ENCODE measurements at places on chromosomes 16 and 17.

- DNase-seq: no peak
Measured at GRCh38 chr16:59048876-59049275, 314.8 kb upstream of the GOT2 start.

DNA sequence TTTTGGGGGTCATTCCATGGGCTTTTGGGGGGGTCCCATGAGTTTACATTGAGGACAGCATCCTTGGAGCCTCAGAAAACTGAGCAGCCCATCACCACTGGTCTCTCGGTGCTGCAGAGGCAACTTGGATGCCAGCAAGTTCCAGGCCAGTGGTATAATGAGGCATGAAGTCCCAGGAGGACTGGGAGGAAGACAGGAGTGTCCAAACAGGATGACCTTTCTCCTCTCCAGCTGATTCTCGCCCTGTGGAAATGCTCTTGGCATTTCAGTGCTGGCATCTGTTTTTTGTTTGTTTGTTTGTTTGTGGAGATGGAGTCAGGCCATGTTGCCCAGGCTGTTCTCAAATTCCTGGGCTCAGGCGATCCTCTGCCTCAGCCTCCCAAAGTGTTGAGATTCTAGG is 347.6 kb downstream of the SNX29 start:
- DNase-seq: no peak

DNA sequence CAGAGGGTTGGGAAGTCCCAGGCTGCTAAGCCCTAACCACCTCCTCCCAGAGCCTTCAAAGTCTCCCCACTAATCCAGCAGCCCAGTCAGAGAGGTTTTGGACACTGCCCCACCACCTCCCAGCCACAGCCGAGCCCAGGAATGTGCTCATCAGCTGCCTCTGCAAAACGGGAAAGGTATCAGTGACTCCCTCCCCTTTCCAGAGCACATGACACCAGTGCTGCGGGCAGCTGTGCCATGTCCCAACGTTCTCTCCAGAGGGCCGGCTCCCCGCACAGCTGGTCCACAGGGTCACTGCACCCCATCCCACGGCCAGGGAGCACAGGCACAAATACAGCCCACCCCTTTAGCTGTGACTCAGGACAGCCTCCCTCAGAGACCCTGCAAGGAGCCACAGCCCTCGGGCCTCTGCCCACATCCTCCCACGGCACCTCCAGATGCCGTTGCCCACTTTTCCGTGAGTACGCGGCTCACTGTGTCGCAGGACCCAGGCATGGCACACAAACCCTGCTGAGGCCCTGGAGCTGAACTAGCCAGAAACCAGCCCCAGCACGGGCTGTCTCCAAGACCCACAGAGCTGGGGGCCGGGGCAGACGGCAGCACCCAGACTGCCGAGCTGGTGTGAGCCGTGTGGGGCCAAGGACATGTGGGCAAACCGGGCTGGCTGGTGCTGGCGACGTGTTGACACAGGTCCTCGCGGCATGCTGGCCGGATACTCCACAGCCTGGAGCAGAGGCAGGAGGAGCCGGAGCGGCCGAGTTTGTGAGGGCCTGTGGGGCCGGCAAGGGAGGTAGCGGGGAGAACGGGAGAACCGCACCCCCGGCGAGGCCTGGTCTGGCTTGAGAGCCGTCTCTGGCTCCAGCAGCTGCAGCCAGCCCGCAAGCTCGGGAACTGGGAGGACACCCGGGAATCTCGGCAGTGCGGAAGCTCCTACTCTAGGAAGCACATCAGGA is 6.3 kb upstream of the PPP1R27 start:
- no peak for DNase-seq

- no peak for DNase-seq
Measured at GRCh38 chr17:39393736-39394135, 7.7 kb downstream of the FBXL20 start.

- DNase-seq: no peak
Measured at GRCh38 chr17:17090642-17091103, 48.4 kb downstream of the MPRIP start.

DNA sequence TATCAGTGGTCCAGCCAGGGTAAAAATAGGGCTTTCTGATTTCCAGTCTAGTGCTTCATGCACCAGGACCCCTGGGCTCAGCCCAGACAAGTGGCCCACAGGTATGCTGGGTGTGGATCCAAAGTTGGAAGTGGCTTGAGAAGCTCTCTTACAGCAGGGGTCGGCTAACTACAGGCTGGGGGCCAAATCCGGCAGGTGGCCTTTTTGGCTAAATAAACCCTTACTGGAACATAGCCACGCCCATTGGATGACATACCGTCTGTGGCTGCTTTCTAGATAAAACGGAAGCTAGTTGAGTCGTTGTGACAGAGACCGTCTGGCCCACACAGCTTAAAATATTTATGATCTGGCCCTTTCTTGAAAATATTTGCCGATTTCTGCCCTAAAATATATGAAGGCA is 119.0 kb upstream of the CDC42EP4 start:
- DNase-seq: no peak

DNA sequence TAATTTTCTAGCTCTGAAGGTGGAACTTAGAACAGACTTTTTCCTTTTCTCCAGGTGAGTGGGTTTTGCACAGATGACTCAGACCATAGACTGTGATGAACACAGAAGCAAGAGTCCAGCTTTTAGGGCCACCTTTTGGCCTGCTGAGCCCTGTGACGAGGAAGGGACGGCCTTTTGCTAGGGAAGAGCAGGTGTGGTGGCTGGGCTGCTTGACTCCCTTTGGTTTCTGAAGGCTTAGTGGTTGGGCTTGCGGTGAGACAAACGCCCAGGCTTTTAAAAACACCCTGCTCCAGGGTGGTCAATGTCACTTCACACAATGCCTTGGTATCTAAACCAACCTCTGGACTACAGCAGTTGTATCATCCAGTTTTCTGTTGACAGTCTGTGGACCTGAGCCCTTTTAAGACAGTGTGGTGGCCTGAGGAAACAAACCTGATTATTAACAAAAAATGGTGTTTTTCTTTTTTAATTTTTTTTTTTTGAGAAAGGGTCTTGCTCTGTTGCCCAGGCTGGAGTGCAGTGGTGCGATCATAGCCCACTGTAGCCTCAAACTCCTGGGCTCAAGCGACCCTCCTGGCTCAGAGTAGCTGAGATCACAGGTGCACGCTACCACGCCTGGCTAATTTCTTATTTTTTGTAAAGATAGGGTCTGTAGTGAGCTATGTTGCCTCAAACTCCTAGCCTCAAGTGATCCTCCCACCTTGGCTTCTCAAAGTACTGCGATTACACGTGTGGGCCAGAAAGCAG is 134.0 kb downstream of the SNX29 start:
- no peak for DNase-seq

GRCh38 chr17:64635647-64636305 is 26.3 kb downstream of the SMURF2 start:
- DNase-seq: no peak

DNA sequence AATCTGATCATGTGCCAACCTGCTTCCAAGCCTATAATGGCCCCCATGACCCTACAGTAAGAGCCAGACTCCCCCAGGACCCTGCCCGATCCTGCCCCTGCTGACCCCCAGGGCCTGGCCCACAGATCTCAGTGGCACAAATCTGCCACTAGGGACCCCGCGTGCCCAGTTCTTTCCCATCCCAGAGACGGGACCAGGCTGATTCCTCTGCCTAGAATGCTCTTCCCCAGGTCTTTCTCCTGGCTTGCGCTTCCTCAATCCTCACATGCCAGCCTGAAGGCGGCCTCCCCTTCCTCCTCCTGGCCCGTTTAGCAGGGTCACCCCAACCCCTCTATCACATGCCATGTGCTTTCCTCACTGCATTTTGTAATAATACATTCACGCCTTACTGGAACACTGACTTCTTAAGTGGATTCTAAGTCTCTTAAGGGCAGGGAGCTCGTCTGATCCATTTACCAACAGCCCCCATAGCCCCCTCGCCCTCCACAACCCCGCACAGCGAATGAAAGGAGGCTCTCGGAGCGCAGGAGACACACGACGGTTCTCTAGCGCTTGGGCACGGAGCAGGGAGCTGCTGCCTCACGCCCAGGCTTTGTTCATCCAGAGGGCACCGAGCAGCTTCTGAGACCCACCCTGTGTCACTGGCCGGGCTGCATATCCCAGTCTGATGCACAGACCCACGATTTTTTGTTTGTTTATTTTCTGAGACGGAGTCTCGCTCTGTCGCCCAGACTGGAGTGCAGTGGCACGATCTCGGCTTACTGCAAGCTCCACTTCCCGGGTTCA is 1.2 kb downstream of the TRIM65 start:
- DNase-seq: no peak

GRCh38 chr17:2562162-2562858 is 31.1 kb upstream of the PAFAH1B1 start:
- no peak for DNase-seq

DNA sequence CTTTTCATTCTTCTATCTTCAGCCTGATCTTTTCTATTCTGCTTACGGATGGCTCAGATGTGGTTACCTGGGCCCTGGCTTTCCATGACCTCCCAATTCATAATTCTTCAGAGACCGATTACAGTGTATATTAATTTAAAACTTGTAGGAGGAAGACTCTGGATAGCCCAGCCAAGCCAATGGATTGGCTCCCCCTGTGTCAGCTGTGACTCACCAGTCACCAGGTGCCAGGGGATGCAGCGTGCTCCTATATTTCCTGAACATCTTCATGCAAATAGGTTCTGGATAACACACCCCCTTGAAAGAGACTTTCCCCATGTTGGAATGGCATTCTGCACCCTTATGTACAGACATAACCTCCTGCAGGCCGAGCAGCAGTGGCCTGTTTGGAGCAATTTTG is 208.3 kb upstream of the WSCD1 start:
- no peak for DNase-seq

GRCh38 chr16:86298758-86299134 is 211.6 kb upstream of the FOXF1 start:
- DNase-seq: no peak

DNA sequence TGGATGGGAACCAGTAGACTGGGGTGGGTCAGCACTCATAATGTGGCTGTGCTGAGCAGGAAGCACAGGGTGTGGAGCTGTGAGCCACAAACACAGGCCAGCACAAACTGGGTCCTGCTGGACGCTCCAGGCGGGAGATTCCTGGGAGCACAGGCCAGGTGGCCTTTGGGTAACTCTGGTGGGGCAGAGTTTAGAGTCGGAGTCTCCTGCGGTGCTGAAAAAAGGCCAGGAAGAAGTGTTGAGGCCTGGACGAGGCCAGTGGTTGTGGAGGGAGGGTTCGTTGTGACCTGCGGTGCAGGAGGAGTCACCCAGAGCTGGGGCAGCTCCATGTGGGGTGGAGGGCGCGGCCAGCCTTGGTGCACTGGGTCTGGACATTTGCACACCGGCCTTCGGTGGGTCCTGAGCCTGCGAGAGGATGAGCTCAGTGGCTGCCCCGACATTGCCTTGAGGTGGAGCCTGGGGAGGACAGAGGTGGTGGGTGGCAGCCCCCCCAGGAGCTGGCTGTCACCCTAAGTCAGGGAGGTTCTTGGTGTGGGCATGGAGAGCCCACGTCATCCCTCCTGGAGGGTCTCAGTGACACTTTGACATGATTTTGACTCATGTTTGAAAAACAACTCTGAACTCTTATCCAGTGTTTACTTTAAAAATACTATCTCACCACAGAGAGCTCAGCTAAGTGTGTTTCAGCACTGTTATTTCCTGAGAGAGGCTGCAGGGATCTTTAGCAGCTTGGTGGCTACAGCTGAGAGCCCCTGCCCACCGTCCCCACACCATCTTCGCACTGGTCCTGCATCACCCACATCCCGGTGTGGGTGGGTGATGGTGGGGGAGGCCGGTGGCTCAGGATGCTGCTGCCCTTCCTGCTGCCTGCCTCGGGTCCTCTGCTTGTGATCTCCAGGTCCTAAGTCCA is 98.7 kb downstream of the NPIPB11 start:
- DNase-seq: no peak

GRCh38 chr16:77657016-77657415 is 65.3 kb upstream of the NUDT7 start:
- no peak for DNase-seq

DNA sequence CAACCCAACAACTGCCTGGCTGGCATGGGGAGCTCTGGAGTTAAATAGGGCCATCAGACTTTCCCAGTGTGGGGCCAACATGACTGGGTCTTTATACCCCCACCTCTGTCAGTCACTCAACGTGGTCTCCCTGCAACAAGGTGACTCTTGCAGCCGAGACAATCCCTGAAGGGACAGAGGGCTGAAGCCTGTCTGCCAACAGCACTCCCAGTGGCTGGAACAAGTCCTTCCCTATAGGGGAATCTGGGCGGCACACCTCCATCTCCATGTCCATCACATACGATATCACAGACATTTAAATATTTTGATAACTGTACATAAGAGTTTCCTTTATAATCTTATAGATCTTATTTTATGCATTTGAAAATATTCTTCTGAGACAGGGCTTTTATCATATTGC is 4.8 kb upstream of the MAPT start:
- no peak for DNase-seq

GRCh38 chr17:56653877-56654276 is 60.4 kb downstream of the NOG start:
- DNase-seq: peak; percentile 21

DNA sequence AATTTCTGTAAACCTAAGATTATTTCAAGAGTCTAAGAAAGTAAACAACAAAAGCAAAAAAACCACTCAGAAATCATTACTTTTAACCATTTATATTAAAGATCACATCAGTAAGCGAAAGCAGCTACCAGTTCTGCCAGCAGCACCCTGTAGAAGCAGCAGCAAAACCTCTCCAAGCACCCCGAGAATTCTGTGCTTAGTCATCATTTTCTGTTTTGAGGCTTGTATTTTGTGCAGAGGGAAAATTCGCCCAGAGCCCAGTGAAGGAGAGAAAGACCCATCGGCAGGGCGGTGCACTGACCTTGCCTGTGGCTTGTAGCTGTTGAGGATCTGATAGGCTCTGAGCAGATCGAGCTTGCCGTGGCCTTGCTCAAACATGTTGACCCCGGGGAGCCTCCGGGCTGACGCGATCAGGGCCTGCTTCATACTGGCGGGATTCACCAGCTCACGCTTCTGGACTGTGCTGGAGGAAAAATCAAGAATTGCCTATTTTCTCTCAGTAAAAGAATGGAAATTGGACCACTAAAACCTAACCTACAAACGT is 35.2 kb downstream of the MBTPS1 start:
- no peak for DNase-seq

DNA sequence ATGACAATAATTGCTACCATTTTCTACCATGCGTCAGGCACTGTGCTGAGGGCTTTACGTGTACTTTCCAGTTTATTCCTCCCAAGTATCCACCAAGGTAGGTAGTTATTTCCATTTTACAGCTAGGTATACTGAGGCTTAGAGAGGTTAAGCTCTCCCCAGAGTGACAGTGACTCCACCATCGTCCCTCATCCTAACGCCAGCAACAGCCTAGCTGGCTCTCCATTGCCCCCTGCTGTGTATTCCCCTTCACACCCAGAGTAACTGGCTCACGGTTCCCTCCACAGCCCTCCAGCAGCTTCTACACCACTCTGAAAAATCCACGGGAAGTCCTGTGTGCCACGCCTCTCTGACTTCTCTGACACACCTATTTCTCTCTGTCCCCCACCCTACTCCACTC is 7.1 kb upstream of the ASGR1 start:
- DNase-seq: no peak

GRCh38 chr17:72030067-72030899 is 90.5 kb upstream of the SOX9 start:
- peak; percentile 0 for DNase-seq

- no peak for DNase-seq
Measured at GRCh38 chr16:83305092-83305491, 502.7 kb upstream of the HSBP1 start.

- no peak for DNase-seq
Measured at GRCh38 chr17:3755335-3756030, 31.8 kb downstream of the HASPIN start.

Measured in stimulated activated CD4-positive, alpha-beta T cell treated with anti-CD3 and anti-CD28 coated beads, Interleukin-1b, Interleukin-23, amount 100 ng/mL, for 4 hours (primary cell).